ENCODE measurements at places on chromosomes 4 and X. TPM values are rescaled to one million over a fixed set of nuclear protein-coding genes. Genes with fewer than 3 reads are reported as not detected.

- H3K4me1 ChIP-seq, result no peaks in the 10 kb centered on the region
- H3K27ac ChIP-seq, result no peak overlapping the region
- no peaks in the 10 kb centered on the region for H3K36me3 ChIP-seq
- no peak for DNase-seq
- H3K4me3 ChIP-seq, result no peak overlapping the region
These were observed 296.6 kb downstream of the CHIC1 start for GRCh38 chrX:73859622-73860021.

DNA sequence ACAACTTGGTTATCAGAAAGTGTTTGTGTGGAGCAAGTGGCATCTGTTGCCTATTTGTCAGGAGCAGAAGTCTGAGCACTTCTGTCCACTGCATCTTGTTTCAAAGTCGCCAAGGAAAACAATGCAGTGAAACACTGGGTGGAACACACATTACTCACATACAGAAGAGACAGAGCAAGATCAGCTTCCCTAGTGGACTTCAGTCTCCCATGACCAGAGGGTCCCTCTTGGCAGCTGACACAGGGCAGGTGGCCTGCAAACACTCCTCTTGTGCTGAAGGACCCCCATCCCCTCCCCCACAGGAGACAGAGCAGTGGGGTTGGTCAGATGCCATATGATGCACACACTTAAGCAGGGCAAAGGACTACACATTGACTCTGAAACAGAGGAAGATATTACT lies 3.6 kb upstream of the BBS12 start:
- no peaks in the 10 kb centered on the region for H3K27me3 ChIP-seq
- no peaks in the 10 kb centered on the region for H3K4me1 ChIP-seq
- no peaks in the 10 kb centered on the region for H3K36me3 ChIP-seq
- H3K4me3 ChIP-seq, result no peak overlapping the region
- DNase-seq, result no peak
- no peak overlapping the region for H3K27ac ChIP-seq

ASMT gene
- not detected for total RNA-seq

ADGRG2 gene
- total RNA-seq, result 2.4 TPM

STOX2 gene
- total RNA-seq, result 12.4 TPM

- H3K27ac ChIP-seq, result no peak overlapping the region
- no peaks in the 10 kb centered on the region for H3K36me3 ChIP-seq
- H3K4me3 ChIP-seq, result no peak overlapping the region
- no peaks in the 10 kb centered on the region for H3K27me3 ChIP-seq
- no peaks in the 10 kb centered on the region for H3K4me1 ChIP-seq
These were observed 72.9 kb downstream of the WDR44 start for GRCh38 chrX:118418811-118419251.

DNA sequence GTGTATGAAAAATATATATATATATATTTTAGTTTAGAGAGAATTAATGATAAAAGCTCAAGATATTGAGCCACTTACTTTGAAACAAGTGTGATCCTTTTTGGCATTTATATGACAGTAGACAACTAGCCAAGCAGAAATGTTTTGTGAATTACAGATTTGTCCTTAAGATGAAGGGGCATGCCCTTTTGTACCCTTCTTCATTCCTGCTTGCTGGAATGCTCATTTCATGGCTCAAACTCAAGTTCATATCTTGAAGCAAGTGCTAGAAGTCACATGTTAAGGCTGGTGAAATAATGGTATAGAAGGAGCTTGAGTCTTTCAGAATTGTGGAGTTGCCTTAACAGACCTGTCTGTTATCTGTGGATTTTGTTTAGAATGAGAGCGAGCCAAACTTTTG lies 203.0 kb downstream of the BMPR1B start:
- H3K27ac ChIP-seq, result no peak overlapping the region
- no peak overlapping the region for H3K4me3 ChIP-seq
- DNase-seq, result no peak
- H3K27me3 ChIP-seq, result no peaks in the 10 kb centered on the region

GRCh38 chr4:98314791-98315565 lies 53.8 kb downstream of the RAP1GDS1 start:
- no peaks in the 10 kb centered on the region for H3K27me3 ChIP-seq
- H3K36me3 ChIP-seq, result no peaks in the 10 kb centered on the region
- no peak overlapping the region for H3K4me3 ChIP-seq
- no peak overlapping the region for H3K27ac ChIP-seq
- H3K4me1 ChIP-seq, result no peaks in the 10 kb centered on the region
- no peak for DNase-seq

DNA sequence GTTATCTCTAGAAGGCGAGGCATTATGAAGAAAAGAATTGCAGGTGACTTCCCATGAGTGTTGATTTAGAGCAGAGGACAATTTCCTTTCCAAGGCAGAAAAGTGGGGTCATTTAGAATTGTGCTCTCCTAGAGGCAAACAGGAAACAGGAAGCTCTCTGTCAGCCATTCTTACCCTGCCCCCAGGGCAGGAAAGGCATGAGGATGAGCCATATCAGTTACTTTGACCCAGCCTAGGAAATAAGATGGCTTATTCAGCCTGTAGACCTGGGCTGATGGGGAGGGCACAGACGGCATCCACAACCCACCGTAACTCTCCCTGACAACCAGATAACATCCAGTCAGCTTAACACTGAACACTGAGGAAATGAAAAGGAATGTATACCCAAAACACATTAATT lies 88.8 kb upstream of the KDR start:
- H3K4me3 ChIP-seq, result no peak overlapping the region
- H3K36me3 ChIP-seq, result no peaks in the 10 kb centered on the region
- H3K4me1 ChIP-seq, result no peaks in the 10 kb centered on the region
- no peaks in the 10 kb centered on the region for H3K27me3 ChIP-seq
- no peak overlapping the region for H3K27ac ChIP-seq

DNA sequence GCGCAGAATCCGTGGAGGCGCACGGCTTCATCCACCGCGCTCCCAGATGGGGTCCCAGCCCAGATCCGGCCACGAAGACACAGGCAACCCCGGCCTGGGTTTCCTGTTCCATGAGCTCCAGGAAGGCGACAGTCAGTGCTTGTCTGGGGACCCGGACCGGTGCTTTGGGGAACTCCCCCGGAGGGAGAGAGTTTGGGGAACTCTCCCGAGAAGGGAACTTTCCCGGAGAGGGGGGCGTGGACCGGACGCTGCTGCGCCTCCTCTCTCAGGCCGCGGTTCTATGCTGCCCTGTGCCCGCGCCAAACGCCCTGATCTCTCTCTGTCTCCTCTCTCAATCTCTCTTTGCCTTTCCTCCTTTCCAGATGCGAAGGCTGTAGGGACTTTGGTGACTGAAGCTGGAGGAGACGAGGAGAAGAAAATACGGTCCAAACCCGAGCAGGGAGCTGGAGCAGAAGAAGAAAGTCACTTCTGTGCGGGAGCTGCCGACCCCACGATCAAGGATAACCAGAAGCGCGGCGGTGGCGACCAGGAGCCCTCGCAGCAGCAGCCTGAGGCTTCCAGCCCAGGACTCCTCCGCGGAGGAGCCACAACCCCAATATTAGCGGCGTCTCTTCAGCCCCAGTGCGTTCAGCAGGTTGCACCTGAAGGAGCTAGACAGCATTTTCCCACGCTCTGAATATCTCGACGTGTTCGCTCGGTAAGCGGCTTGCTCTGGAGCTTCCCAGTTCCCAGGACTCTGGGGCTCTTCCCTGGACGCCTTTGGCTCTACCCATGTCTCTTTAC lies 47.6 kb upstream of the NKAP start:
- peaks cover 62% of the 10 kb centered on the region for H3K27me3 ChIP-seq
- no peaks in the 10 kb centered on the region for H3K4me1 ChIP-seq
- no peak overlapping the region for H3K27ac ChIP-seq
- no peak for DNase-seq

JAKMIP1 gene
- total RNA-seq, result 0.29 TPM

DNA sequence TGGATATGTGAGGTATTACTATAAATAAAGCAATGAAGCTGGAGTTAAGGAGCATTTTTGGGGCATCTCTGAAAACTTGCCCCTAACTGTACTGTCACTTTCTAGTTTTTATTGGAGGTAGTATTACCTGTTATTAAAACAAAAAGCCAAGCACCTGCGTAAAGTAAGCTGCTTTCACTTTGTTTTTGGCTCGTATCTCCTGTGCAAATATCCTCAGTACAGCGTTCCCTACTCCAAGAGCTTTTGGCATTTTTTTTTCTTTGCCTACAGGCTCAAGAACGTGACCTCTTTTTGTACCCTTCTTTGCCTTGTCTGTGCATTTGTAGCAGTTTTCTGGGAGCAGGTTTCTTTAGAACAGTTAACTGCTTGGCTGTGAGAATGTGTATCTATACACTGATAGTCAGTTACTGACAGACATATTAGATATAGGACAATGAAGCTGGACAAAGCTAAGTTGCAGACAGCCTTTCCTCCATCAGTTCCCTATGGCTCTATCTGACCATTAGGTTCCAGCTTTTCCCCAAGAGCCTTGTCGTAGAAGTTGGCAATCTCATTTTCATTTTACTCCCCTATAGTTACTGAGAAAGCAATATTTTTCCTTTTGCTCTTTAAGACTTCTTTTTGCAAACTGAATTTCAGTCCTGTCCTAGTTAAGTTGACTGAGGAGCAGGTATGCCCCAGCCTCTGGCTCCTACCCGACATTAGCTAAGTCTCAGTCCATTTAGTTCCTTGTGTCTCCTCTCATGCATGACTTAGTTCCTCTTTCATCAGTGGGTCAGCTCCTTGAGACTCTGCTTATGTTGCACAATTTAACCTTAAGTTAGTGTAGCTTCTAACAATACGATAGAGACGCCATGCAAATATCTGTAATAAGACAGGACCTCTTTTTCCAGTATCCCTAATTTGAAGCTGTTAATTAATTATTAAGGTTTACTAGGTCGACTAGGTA lies 71.5 kb upstream of the HPRT1 start:
- no peak overlapping the region for H3K4me3 ChIP-seq
- H3K36me3 ChIP-seq, result no peaks in the 10 kb centered on the region
- no peak overlapping the region for H3K27ac ChIP-seq
- DNase-seq, result no peak

DNA sequence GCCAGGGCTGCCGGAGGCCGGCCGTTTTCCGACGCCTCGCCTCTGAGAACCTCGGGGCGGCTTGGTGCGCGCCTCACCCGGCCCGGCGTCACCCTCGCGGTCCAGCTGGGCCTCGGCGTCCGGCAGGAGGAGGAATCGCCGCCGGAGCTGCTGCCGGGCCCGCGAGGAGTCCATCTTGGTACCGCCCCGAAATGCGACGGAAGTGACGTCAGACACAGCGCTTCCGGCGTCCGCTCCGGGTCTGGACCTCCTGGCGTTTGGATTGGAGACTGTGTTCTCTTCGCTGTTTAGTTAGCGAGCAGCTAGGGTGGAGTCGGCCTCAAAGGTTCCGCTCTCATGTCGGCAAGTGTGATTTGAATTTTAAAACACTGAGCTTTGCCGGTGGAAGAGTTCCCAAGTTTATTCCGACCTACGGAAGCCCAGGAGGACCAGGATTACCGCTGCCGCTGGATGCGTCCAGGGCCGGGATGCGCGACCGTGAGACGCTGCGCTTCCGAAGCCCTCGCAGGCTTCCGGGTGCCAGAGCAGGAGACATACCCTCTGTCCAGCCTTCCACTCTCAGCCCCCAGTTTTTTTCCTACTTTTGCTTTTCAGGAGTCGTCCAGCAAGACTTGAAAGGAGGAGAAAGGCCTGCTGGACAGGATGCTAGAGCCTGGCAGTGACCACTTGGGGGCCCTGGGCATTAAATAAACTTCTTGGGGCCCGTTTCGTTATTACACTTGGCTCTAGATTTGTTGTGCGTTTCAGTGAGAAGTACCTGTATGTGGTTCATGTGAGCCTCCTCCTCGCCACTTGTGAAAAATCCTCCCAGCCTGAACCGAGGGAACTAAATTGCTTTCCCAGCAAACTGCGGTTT lies at the start of gene TMEM128:
Gene TMEM128 (minus strand): TSS at position 195 of the 856 bp plus-strand sequence. CDS start 21 bp downstream, at position 174.
- H3K27ac ChIP-seq, result peak within 1 kb of the TSS; percentile 98
- H3K4me3 ChIP-seq, result peak within 1 kb of the TSS; percentile 87
- H3K4me1 ChIP-seq, result peaks cover 6% of the 10 kb centered on the region

- peak overlapping the region; percentile 74 for H3K27ac ChIP-seq
- H3K4me3 ChIP-seq, result no peak overlapping the region
- H3K27me3 ChIP-seq, result no peaks in the 10 kb centered on the region
These were observed 36.0 kb downstream of the SORBS2 start for GRCh38 chr4:185775792-185776555.

DNA sequence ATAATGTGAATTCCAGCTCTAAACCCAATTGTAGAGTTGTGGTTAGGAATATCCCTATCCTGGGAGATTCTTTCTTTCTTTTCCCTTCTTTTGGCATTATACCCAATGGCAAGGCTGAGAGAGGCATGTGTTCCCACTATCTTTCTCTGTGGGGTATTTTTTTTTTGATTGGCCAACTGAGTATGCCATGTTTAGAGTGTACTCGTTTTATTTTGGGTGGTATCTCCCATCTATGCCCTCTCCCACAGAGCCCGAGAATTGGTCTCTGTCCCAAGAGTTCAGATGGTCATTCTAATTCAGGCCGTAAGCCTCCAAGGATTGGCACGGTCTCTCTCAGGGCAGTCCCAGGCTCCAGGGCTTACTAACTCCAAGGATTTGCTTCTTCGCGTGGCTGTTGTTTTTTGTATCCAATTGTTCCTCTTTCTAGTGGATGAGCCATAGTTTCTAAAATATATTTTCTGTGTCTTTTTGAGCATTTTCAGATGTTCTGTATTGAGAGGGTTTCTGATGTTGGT lies 198.8 kb downstream of the SLC4A4 start:
- H3K4me3 ChIP-seq, result no peak overlapping the region
- no peaks in the 10 kb centered on the region for H3K4me1 ChIP-seq
- H3K36me3 ChIP-seq, result no peaks in the 10 kb centered on the region
- no peak overlapping the region for H3K27ac ChIP-seq
- H3K27me3 ChIP-seq, result no peaks in the 10 kb centered on the region
- DNase-seq, result no peak

DNA sequence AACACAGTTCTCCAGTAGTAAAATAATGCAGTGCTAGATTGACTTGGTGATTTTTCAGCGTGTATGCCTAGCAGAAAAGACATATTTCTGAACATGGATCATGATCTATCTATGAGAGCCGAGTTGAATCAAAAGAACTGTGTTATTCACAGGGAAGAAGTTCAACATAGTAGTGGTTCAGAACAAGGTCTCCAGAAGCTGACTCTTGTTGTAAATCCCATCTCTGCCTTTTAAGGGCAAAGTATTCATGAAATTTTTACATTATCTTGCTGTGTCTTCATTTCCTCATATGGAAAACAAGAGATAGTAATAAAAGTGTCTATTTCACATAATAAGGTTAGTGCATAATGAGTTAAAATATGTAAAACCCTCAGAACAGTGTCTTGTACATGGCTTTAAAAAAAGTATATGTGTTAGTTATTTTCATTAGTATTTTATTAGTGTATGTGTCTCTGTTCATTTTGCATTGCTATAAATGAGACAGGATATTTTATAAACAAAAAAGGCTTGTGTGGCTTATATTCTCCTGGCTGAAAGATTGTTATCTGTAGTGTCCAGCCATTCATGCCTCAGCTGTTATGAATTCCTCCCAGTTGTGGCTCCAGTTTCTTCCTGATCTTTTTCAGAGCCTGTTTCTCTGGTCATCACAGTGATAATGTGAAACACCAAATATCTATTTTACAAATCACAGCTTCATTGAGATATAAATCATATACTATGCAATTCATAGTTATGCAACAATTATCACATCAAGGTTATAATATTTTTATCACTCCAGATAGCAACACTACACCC lies 1351.2 kb downstream of the STIM2 start:
- H3K36me3 ChIP-seq, result no peaks in the 10 kb centered on the region
- no peak overlapping the region for H3K4me3 ChIP-seq
- H3K27me3 ChIP-seq, result no peaks in the 10 kb centered on the region
- DNase-seq, result no peak
- H3K27ac ChIP-seq, result no peak overlapping the region

Measured in left lung (tissue), 14 donors.